ENCODE measurements at places on chromosomes 1 and 21. TPM values are rescaled to one million over a fixed set of nuclear protein-coding genes. Genes with fewer than 3 reads are reported as not detected.
A peak's percentile ranks its signal among the peaks of the same experiment; 100 is the strongest.

- DNase-seq = peak; percentile 47
Observed at GRCh38 chr1:228141226-228142044, 1.4 kb downstream of the GUK1 start.

- DNase-seq = no peak
Observed at GRCh38 chr1:117271959-117272358, 61.2 kb upstream of the VTCN1 start.

TRIM58 gene
- total RNA-seq = not detected

IL12RB2 gene
- 2.2 TPM for total RNA-seq

UMODL1 gene
- total RNA-seq = 0.50 TPM

DNA sequence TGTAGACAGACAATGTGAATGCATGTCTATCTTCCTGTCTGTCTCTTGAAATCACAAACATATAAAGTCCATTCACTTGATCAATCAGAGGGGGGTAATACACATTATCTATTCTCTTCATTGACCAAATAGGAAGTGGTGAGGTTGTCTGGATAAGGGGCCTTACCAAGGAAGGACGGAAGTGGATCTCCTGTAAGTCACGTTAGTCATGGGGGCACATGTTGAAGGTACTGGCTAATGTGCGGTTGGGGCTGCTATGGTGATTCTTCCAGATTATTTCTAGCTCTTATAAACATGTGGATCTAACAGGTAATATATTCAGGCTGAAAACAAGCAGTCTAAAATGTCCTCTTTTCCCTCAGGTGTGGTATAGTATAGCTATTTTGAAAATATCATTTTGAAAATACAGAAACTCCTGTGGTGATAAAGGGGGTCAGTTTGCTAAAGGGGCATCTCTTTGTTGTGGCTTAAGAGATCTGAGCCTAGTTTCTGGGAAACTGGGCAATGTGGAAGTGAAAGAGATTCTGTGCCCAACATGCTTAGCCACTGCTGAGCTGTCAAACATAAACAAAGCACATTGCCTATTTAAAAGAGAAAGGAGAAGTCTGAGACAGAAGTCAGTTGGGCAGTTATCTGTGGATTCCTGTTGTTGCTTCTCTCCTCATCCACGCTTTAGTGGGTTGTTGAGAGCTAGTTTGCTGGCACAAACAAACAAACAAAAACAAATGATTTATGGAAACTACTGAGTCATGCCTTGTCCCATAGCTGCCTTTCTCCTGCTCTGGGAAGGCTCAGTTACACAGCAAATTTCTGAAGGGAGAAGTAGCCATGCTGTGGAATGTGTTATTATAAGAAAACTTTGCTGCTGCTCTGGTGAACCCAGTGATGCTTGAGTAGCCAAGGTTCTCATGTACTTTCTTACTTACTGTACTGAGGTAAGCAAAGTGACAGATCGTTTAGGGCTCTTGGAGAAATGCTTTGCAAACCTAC, 166.9 kb downstream of the HLX start:
- no peak for DNase-seq

- DNase-seq = no peak
Observed at GRCh38 chr1:52615489-52616042, 13.4 kb downstream of the GPX7 start.

- DNase-seq = no peak
Observed at GRCh38 chr1:33758698-33759097, 105.2 kb upstream of the HMGB4 start.

CD2 gene
- 102 TPM for total RNA-seq

- DNase-seq = no peak
Observed at GRCh38 chr1:223140611-223141405, 2.2 kb downstream of the TLR5 start.

ITLN2 gene
- total RNA-seq = not detected

GRCh38 chr1:181092883-181093458, 4.5 kb downstream of the IER5 start:
- no peak for DNase-seq

- no peak for DNase-seq
Observed at GRCh38 chr21:26067836-26068594, 102.6 kb downstream of the APP start.

DNA sequence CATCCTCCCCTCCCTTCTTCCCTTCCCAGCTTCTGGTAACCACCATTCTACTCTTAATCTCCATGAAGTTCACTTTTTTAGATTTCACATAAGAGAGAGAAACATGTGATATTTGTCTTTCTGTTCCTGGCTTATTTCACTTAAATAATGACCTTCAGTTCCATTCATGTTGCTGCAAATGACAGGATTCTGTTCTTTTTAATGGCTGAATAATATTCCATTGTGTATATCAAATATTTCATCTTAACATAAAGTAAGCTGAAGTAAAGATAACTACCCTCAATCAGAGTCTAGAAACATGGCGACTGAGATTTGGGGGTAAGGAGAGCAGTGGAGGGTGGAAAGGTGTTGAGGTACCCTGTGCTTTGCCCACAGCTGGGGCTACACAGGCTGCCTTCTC, 68.9 kb downstream of the RHOU start:
- no peak for DNase-seq

DNA sequence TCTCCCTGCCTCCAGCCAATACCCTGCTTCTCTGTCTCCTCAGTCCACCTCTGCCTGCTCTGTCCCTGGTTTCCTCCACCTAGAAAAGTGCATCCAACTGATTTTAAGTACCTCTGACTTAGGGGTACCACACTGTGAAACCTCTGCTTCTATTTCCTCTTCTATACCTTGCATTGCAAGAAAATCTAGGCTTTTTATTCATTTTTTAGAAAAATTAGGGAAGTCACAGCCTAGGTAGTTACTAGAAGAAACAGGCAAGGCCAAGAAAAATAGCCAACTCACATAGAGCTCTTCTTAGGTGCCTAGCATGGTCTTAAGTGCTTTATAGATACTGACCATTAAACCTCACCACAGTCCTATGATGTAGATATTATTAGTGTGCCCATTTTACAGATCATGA, 39.1 kb downstream of the HIVEP3 start:
- DNase-seq = no peak

RIPK4 gene
- 1.4 TPM for total RNA-seq

DNA sequence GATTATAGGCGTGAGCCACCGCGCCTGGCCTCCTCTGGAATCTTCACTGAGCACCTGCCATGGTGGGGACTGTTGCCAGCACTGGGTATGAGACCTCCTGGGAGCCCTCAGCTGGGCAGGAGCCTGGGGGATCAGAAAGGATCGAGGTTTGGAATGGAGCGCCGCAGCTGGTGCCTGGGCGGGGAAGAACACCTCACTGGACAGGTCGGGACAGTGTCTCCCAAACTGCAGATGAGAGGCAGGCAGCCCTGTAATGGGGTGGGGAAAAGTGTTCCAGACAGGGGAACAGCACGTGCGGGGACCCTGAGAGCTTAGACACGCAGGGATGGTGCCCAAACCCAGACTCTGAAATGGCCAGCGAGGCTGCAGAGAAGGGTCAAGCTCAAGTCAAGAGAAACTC, 150.9 kb upstream of the C1orf174 start:
- no peak for DNase-seq

USH2A gene
- not detected for total RNA-seq

DNA sequence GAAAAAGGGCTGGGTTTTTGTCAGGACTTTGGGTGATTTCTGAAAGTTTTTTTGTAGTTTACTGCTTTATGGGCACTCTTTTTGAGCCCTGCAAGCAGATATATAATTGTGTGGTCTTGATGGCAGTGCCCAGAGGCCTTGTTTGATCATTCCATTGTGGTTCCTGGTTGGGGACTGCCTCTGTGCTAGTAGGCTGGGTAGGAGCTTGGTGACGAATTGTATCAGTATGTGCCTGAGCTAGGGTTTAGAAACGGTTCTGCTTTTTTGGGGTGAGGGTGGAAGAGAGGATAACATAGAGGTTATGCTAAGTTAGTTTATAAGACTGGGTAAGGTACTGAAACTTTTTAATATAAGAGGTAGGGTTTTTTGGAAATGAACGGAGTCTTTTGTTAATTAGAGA, 139.7 kb upstream of the ETV3 start:
- DNase-seq = no peak

PLCH2 gene
- total RNA-seq = 17.9 TPM

DCDC2B gene
- not detected for total RNA-seq

DNA sequence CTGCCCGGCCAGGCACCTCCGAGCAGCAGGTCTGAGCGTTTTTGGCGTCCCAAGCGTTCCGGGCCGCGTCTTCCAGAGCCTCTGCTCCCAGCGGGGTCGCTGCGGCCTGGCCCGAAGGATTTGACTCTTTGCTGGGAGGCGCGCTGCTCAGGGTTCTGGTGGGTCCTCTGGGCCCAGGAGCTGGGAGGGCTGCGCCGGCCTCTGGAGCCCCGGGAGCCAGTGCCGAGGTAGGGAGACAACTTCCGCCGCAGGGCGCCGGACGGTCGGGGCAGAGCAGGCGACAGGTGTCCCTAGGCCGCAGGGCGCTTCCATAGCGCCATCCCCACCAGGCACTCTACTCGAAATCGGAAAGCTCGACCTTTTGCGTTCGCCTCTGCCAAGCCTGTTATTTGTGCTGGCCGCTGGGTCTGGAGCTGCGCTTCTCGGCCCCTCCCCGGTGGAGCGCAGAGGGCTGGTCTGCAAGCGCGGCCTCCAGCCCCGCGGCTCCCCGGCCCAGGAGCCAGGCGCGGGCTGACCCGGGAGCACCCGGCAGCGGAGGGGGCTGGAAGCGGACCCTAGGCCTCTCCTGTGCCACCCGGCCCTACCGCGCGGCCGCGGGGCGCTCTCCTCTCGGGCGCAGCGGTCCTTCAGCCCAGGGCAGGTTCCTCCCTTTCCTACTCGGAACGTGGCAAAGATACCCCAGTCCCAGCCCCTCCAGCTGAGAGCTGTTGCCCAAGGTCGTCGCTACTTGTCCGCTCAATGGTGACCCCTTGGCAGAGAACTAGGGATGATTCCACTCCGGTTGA, 2.2 kb downstream of the SIM2 start:
- DNase-seq = no peak

DNA sequence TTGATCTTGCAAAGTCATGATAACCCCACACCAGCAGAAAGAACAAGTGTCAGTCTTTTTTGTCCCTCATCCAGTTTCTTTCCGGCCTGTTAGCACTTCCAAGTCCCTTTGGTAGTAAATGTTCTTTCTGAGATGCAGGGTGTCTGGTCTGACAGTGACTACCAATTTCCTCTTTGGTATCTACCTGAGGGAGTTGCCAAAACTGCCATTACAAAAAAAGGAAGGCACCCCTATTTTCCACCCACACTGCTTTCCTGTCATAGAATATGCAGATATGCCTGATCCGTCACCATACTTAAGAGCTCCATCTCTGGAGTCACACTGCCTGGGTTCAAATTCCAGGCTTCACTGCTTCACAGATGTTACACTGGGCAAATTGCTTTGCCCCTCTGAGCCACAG, 72.4 kb downstream of the ZNF281 start:
- no peak for DNase-seq

HSF2BP gene
- total RNA-seq = 0.64 TPM

DNA sequence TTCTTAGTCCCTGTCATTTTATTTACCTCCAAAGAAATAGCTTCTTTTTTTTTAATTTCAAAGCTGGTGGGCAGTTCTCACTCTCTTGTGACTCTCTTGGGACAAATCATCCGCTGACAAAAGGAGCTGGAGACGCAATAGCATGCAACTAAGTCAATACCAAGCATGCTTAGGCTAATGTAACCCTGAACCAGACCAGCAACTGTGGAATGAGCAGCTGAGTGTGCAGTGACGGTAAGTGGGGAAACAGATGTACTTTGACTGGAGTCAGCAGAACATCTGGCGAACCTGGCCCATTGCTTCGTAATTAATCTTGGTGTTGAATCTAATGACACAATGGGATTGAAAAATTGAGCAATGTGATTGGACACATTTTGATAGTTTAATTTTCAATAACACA, 280.7 kb upstream of the PLXNA2 start:
- no peak for DNase-seq

GRCh38 chr1:4614371-4615137, 39.9 kb upstream of the AJAP1 start:
- no peak for DNase-seq

GRCh38 chr1:114564141-114564540, 17.3 kb downstream of the BCAS2 start:
- no peak for DNase-seq

- no peak for DNase-seq
Observed at GRCh38 chr1:7387053-7387927, 383.8 kb upstream of the VAMP3 start.

DNA sequence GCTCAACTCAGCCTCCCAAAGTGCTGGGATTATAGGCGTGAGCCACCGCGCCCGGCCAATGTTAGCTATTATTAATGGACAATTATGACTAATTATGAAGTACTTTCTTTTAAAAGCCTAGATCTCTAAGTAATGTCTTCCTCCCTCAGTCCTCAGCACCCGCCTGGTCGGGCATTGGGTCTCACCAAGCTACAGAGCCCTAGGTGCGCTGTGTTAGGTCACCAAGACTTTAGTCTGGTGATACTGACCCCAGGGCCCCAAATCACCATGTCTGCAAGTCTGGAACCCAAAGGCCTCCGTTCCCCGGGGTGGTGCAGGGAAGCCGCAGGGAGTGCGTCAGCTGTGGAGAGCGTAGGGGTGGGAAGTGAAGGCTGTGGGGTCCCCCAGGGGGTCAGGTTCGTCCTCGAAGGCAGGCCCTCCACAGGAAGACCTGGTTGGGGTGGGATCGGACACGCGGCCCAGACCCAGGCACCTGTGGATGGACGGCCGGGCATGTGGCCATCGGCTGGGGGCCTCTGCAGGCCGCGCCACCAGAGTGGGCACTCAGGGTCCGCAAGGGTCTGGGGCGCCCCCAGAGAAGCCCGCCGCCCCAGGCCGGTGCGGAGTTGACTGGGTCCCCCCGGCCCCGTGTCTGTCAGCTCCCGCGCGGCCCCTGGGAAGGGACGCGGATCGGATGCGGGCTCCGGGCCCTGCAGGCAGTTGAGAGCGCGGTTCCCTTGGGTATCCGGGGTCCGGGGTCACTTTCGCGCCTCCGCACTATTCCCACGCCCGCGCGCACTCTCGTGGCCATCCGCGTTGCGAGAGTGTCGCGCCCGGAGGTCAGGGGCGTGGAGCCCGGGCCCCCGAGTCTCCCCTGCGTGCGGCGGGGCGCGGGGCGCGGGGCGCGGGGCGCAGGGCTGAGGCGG, 710 bp upstream of the PDXK start:
- no peak for DNase-seq

- DNase-seq = no peak
Observed at GRCh38 chr1:47023268-47024140, at the start of gene CYP4X1. Gene CYP4X1 (plus strand): TSS chr1:47023669. CDS start chr1:47023818, 149 bp downstream.

DNA sequence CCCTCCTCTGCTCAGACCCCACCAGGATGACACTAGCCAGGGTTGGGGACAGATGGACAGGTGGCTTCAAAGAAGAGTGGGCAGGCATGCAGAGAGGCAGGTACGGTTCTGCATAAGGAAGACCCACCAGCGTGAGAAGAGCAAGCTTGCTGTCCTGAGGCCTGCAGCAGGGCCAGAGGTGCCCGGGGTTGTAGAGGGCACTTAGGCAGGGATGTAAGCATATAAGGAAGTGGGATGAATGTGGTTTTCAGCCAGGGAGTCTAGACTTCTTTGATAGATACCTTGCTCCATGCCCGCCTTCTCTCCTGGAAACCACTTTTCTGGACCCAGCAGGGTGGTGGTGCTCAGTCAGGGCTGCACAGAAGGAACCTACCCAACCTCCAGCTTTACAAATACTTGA, 1.4 kb downstream of the TTC39A start:
- DNase-seq = no peak
